ENCODE measurements at places on chromosomes 1 and 21.

DNA sequence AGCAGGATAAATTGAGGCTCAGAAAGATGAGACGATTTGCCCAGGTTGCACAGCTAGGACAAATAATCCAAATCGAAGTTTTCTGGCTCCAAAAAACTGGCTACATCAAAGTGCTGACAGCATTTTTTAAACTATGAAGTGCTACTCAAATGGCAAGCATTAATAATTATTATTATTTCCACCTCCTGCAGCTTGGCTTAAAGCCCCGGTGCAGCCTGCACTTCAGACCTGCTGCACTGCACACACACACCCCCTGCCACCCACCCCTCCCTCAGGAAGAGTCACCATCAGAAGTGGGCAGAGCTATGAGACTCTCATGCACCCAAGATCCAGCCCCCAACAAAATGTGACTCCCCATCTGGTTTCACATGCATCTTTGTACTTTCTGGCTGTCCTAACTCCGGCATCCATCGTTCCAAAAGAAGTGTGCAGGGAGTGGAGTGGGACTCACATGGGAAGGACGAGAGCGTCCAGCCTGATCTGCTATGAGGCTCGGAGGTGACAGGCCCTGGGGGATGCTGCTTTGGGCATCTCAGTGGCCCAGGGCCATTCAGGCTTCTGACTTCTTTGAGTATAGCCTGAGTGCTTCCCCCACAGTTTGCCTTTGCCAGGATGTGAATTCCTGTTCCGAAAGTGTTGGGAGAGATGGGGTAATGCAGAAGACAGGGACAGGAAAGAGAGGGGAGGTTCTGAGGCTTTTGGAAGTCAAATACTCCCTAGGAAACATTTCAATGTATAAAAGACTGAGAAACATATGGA, 65.0 kb upstream of the FAM20B start:
- no peak for DNase-seq

DNA sequence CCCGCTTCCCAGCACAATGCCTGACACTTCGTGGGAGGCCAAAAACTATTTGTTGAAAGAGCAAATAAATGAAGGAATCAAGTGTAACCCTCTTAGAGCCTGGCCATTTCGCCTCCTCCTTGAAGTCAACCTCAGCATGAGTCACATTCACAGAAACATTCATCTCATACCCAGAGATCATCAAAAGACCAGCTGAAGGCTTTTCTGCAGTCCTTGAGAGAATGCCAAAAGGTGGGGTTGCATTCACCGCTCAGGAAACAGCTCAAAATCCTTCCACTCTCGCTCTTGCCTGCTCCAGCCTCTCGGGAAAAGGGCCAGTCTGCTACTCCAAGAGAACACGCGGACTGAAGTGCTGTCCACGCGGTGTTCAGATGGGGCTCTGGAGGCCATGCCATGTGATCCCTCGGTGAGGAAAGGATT, 90.0 kb downstream of the VWA5B1 start:
- DNase-seq, result no peak

- no peak for DNase-seq
Measured at GRCh38 chr1:20728371-20729154, 3.9 kb downstream of the SH2D5 start.

GRCh38 chr1:119449971-119450370, 35.0 kb downstream of the HSD3B2 start:
- DNase-seq, result no peak

DNA sequence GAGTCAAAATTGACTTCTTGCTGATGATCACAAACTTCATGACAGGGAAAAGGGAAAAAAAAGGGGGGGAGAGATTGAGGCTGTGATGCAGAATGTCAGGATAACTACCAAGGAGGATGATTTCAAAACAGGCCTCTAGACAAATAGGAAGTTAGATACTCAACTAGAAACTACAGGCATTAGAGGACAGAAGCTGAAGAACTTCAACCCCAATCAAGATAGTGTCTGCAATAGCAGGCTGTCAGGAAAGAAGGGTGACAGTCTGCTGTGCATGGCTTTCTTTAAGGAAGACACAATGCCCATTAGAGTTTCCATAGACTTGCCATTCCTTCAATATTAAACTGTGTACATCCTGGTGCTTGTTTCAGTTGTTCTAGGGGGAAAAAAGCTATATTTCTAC, 257.2 kb downstream of the TTLL7 start:
- no peak for DNase-seq

- no peak for DNase-seq
Measured at GRCh38 chr1:11920239-11920903, 5.9 kb downstream of the KIAA2013 start.

DNA sequence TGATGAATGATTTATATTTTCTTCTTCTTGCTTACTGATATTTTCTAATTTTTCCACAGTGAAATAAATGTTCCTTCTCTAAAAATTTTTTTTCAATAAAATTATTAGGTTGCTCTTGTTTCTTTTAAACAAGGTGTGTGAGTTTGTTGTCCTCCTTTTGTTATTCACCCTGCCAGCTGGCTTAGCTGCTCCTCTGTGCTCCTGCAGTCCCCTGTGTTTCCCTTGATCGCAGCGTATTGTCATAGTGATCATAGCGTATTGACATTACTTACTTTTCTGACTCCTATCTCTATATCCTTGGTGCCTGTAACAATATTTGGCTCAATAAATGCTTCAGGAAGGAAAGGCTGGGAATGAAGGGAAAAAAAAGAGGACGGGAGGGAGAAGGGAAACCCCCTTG, 24.9 kb upstream of the PODN start:
- DNase-seq, result no peak
